ENCODE measurements at places on chromosomes 2 and 18. TPM values are rescaled to one million over a fixed set of nuclear protein-coding genes. Genes with fewer than 3 reads are reported as not detected.

The CEBPZ gene
- polyA plus RNA-seq: 49.3 TPM

DNA sequence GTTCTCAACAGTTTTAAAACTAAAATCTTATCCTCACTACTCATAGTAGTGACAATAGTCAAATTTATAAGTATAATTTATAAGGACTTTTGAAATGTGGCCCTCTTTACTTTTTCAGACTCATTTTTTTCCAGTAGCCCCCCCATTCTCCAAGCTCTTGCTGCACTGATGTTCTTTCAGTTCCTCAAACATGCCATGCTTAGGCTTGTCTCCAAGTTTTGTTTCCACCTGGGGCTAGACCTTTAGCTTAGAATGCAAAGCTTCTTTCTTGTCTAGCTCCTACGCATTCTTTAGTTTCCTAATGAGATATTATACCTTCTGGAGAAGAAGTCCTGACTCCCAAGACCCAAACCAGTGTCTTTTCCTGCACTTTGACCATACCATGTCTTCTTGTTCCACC lies 222.6 kb downstream of the NOL4 start:
- no peak for DNase-seq

GRCh38 chr2:12081481-12082210 lies 335.2 kb downstream of the LPIN1 start:
- DNase-seq: no peak

The DNAJC27 gene
- polyA plus RNA-seq: 6.5 TPM

DNA sequence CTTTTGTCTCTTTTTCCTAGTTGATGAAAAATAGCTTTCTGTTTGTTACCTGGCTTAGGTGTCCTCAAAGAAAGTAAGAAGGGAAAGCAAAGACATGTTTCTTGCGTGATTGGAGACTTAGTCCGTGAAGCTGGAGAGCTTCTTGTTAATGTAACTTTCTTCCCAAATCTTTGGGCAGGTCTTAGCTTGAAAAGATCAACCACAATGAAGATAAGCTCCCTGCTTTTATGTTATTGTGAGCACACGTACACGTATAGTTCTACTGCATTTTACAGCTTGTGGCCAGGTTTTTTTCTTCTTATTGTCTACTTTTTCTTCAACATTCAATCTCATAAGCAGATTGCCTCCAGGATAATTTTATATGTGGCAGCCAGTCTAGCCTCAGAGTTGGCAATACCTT lies 99.8 kb downstream of the DIS3L2 start:
- DNase-seq: no peak

The DES gene
- 429 TPM for polyA plus RNA-seq

The HTR2B gene
- polyA plus RNA-seq: 6.7 TPM

DNA sequence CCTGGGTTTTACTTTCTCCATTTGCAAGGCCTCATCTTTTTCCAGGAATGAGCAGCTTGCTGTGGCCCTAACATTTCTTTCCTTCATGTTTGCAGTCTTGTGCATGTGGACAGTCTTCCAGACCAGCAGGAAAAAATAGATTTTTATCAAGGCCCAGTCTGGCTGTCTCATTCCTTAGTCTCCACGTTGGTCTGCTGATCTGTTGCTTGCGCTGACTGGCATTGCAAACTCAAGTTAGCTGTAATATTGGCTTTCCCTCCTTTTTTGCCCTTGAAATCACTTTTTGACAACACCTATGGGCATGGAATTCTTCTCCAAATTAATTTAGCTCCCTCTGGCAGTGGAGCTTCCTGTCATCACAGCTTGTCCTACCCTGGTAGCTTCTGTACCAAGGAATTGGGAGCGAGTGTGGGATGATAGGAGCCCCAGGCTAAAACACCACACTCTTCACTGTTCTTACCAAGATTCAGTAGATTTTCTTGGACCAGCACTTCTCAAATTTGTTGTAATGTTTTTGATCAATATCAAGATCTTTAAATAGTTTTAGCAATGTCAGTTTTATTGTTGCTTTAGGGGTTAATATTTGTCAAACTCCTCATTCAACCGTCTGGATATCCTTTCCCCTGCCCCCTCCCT lies 48.2 kb downstream of the DIS3L2 start:
- no peak for DNase-seq

DNA sequence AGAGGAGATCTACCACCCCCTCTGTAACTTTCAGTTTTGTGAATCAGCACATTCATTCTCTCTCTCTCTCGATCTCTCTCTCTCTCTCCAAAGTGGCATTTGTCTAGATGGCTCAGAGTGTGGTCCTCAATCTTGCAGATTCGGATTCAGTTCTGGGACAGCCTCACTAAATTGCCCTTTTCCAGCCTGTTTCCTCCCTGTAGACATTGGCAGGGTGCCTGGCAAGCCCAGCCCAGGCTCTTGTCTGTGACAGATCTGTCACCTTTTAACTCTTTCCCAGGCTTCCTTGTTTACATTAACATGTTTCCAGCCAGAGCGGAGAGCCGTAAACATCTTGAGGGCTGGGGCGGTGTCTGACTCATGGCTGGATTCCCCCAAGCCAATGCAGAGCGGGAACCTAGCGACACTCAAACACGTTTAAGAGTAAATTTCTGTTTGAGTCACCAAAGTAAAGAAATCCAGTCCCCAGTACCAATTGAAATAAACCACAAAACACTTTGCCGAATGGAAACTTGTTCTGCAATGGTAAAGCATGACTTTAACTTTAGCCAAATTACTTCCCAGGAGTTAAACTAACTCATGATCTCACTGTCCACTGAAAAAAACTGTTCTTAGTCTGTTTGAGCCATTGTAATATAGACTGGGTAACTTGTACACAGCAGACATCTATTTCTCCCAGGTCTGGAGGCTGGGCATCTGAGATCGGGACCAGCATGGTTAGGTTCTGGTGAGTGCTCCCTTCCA lies 6.6 kb upstream of the CYP27C1 start:
- peak; percentile 23 for DNase-seq

DNA sequence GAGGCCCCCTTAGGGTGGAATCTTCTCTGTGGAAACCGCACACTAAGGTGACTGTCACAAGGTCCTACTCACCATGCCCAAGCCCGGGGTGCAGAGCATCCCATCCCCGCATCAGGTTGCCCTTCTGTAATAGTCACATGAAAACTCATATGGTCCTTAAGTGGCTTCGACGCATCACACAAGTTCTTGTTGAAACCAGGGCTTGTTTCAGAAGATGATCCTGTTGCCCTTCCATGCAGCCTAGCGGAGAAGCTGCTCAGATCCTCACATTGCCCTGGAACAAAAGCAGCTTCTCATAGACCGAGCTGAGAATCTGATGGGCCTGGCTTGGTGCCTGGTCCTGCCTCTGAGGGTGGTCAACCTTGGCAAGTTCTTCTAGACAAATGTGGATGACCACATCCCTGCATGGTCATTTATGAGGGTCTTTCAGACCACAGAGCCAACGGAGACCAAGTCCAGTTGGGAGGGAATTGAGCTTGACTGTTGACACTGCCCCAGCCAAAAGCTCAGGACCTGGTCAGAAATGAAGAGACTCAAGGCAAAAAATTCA lies 54.1 kb downstream of the PDCL3 start:
- no peak for DNase-seq

DNA sequence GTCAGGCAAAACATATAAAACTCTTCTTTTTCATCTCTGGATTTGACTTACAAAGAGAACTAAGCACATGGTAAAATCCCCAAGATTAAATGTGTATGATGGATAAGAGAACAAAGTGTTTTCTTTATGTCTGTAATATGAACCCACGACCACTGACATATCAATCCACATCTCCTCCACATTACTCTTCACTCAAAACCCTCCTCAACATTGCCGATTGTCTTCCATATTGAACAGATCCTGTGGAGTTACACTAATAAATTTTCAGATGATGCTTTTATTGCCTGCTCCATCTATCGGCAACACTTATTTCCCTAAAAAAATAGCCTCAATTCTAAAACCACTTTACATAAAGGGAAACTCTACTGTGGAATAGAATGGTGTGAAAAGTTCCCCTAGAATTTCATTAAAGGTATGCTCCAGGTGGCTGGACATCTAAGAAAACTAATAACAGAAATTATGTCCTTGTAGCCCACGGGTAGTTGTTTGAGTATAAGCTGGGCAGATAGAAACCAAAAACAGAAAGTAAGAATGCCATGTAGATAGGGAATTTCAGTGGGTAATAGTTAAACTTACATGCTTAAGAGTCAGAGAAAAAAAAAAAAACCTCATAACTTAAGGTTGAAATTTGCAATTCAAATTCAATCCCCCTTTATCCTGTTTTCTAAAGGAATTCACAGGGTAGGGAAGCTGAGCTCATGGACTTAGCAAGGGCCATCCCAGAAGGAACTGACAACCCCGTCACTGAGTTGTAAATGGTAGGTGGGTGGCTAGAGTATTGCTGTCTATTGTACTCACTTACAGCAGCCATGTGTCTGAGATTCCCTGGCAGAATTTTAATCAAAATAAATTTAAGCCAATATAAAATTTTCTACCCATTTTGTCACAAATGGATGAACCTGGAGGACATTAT lies 305.4 kb upstream of the LYPD1 start:
- DNase-seq: no peak

The TSPYL6 gene
- polyA plus RNA-seq: 0.06 TPM

- DNase-seq: no peak
Measured at GRCh38 chr2:209629597-209629996, 142.0 kb upstream of the UNC80 start.

DNA sequence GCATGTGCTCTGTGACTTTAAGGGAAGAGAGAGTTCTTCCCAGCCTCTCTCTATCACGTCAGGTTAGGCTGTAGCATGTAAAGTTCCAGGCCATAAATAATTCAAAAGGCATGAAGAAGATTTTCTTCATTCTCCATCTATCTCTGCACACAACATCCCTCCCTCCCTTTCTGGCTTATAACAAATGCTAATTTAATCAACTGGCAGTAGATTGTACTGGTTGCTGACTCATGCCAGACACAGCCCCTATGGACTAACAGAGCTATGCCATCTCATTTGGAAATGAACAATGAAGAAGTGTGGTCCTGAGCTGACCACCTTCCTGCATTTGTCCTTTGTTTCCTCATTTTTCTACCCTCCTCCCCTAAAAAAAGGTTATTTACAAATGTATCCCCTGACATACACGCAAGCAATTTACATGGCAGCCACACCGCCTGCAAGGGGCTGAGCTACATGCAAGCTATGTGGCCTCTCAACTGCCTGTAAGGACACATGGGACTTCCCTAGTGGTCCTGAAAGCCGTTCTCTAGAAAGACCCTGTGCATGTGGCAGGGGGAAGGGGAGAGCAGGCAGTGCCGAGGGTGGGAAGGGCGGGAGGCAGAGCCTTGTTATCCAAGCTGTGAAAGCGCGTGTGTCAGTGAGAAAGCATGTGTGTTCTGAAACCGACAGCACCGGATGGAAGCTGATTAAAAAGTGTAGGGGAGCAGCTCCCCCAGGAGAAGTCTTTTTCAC lies 90.9 kb upstream of the KLF7 start:
- DNase-seq: no peak

The ABCA12 gene
- 0.06 TPM for polyA plus RNA-seq

DNA sequence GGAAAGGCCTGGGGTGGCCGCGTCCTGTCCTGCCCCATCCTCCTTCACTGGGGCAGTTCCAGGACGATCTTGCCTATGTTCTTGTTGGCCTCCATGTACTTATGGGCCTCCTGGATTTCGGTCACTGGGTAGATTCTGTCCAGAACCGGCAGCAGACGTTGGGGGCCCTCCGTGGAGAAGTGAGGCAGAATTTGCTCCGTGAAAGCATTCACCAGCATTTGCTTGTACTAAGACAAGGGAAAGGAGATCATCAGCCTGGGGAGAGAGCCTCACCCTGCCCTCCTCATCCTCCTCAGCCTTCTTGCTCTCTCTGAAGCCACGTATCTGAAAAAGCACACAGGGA lies 1.4 kb upstream of the SF3B6 start:
- no peak for DNase-seq

DNA sequence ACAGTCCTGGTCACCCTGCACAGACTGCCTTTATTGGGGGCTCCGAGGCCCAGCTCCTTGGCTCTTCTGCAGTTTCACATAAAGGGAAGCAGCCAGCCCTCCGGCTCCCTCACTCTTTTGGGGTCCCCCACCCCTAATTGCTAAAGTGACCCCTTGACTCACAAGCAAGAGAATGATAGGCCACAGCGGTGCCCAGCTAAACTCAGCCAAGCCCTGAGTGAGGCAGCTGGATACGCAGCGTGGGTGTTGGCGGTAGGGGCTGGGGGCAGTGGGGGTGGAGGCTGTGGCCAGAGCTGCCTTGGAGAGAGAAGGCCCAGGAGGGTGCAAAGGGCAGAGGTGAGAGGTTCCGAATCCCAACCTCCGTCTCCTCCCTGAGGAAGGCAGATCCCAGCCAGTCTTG lies 25.5 kb upstream of the ALPP start:
- DNase-seq: no peak

- DNase-seq: no peak
Measured at GRCh38 chr2:118814368-118814767, 33.1 kb downstream of the EN1 start.

DNA sequence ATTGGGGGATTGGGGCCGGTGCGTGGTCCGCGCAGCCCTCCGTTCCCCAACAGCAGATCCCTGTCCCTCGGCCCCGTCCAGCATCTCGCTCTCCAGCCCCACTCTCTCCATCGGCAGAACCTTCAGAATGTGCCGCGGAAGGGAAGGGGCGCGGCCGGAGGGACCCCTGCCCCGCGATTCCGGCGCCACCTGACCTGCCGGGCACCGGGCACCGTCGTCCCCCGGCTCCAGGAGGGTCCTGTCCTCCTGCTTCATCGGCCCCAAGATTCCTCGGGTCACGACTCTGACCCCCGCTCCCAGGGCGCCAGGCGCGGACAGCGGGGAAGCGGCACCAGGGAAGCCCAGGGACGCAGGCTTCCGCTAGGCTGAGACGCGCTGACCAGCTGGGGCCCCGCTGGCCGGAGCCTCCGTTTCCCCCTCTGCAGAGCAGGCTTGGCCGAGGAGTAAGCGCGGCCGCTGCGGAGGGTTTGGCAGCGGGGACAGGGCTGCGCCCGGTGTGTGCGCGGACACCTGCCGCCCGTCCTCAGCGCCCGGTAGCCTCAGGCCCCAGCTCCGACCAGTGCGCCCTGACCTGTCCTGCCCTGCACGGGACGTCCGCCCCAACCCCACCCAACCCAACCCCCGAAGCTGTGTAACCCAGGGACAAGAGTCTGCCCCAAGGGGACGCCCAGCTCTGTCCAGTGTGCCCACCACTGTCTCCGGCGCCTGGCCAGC lies 16.8 kb upstream of the BOK start:
- DNase-seq: no peak

GRCh38 chr2:195610717-195611116 lies 46.3 kb upstream of the SLC39A10 start:
- no peak for DNase-seq

The C1QL2 gene
- polyA plus RNA-seq: 0.18 TPM

- no peak for DNase-seq
Measured at GRCh38 chr2:38068234-38068633, 7.7 kb downstream of the CYP1B1 start.

GRCh38 chr2:160054984-160055725 lies 7.3 kb downstream of the PLA2R1 start:
- no peak for DNase-seq

DNA sequence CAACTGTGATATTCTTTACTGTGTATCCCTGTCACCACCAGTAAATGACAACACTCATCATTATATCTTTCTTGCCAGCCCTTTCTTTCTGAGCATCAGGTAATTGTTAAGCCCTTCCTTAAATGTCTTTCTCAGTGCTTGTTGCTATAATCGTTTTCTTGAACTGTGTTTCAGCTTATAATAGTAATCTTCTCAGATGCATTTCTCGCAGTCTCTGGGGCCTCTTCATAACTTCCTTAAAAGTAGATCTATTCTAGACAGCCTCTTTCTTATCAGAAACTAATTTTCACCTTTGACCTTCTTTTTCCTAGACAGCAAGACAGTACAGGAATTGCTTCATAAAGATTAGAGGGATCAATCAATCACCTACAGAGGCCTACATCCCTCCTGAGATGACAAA lies 648.1 kb downstream of the CPS1 start:
- DNase-seq: no peak

All from large intestine (tissue), 12 donors.